ENCODE measurements at places on chromosomes 11 and 22. TPM values are rescaled to one million over a fixed set of nuclear protein-coding genes. Genes with fewer than 3 reads are reported as not detected.

DNA sequence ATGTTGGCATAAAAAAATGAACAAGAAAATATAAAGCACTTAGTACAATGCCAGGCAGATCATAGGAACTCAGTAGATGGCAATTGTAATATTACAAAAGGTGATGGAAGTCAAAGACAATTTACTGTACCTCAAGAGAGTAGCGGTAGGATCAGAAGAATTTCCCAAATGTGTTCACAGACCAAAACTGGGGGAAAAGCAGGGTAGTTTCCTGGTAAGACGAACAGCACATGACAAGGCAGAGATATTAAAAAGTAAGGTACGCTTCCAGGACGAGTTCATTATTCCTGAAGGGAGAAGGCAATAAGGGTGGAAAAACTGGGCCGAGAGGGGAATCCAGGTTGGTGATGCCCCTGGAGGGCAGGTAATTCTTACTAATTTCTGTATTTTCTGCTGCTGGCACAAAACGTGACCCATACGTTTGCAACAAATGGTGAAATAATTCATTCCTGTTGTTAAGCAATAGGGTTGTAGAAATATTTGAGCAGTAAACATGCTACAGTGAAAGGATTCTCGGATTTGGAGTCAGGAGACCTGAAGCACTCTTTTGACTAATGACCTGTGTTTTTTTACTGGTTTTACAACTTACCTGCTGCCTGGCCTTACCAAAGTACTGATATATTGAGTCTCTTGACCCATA, 786 bp upstream of the ANKRD42 start:
- ATAC-seq = no peak

DNA sequence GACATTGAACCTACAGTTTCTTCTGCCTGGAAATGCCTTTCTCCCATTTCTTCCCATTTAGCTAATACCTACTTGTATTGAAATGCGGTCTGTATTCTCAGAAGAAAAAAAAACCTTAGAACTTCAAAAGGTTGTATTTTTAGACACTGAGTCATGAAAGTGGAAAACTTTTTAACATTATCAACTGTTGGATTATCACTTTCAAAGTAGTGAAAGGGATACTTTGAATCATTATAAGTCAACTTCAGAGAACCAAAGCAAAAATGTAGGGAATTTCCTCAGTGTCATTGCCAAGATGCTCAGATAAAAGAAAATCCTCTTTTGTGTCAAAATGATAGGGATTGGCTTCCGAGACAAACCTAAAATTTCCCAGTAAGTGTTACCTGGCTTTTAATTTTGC, 6.6 kb downstream of the HOATZ start:
- ATAC-seq = no peak

DNA sequence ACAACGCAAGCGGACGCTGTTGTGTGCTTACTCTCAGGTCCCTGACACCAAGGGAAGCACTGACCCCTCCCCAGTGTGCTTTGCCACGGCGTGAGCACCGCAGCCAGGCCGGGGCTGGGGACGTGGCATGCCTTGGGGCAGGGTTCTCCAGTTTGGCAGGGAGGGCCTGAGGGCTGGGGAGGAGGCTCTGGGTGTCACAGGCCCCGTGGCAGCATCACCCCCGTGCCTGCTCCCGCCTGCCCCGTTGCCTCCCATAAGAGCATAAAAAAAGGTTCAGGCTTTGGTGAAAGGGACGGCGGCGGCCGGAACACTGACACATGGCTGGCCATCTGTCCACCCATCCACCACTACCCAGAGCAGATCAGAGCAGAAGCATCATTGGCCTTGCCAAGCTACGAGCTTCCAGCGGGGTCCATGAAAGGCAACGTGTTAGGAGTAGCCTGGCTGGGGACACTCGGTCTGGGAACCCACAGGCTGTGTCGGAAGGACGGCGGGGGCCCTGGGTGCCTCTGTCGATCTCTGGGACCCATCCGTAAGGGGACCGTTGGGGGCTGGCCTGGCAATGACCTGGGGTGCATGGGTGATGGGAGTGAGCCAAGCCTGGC, 183.0 kb downstream of the IGLL1 start:
- ATAC-seq = no peak

DNA sequence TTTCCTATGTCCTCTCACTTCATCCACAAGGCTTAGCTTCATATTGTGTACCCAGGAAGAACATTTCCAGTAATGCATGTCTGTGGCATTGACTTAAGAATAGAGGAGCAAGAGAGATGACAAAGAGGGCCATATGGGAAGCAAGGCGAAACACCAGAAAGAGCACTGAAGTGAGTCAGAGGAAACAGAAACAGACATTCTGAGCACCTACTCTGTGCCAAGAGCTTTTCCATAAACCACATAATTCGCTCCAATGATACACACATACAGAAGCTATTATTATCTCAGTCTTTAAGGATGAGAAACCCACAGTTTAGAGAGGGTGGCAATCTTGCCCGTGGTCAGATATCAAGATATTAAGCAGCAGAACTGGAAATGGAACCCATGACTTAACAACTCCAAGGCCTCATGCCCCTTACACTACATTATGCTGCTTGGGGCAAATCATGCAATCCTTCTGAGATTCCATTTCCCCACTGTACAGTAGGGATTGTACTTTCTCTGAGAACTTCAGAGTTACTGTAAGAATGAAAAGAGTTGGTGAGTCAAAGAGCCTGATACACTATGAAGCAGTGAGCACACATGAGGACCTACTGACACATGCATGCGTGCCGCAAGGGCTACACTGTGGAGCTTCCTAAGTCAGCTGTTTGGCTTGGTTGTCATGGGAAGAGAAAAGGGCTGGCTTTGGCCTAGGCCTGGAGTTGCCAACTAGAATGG, 126.6 kb downstream of the KCNC1 start:
- no peak for ATAC-seq

GRCh38 chr11:125941619-125942611, 3.9 kb upstream of the VSIG10L2 start:
- peak; percentile 51 for ATAC-seq

GRCh38 chr11:101996111-101996510, 51.1 kb upstream of the CFAP300 start:
- ATAC-seq = no peak

DNA sequence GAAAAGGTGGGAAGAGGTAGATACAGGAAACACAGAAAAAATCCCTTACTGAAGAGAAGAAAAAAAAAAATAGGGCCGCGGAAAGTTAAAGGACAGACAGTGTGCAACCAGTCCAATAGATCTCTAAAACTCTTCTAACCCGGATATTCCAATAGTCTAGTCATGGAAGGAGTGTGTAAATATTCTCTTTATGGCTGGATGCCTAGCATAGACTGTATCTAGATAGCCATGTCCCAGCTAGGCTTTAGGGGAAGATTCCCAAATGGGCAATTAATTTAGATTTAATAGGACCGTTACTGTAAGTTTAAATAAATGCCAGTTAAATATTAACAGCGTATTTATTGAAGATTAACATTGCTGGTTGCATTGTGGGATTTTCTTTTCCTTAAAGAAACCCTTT, 532.7 kb downstream of the NTM start:
- ATAC-seq = no peak

Gene BIK
- total RNA-seq = 1.1 TPM

Data from motor neuron (in vitro differentiated cells).